Fibroblast of skin of scalp (primary cell): ENCODE measurements at places on chromosomes 5 and 9.

DNA sequence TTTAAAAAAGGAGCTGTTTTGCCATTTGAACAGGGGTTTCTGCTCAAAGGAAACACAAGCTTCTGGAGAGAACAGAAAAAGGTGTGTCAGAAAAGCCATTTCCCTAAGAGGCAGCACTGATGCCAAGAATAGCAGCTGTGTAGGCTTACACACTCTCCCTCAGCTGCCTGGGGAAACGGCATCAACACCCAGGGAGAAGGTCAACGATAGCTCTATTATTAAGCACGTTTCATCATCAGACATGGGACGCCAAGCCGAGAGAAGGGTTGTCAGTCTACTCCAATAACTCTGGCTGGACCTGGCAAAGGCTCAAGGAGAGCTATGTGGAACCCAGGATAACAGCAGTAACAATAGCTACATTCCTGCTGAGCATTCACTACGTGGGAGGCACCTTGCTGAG, 314.2 kb downstream of the CDK5RAP2 start:
- no peak for DNase-seq

DNA sequence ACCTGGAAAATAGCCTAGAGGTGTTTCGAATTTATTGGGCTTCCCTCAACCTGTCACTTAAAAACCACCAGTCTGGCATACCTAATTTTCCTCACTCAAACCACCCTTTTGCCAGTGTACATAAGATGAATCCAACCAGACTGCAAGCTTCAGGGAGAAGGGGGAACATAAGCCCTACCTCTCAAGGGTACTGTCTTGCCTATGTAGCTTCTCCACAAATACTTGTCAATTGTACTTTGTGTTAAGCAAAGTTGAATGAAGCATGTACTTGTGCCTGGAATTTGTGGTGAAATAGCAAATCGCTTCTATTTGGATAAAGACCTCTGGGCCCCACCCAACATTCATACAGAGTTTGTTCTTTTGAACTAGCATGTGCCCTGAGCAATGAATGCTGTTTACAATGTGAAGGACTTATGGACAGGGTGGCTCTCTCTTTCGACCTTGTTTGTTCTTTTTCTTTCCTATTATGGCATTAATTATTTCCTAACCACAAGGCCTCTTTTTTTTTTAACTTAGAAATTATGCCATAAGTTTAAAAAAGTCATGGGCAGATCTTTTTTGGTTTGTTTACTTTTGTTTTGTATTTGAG, 580.2 kb downstream of the EBF1 start:
- no peak for DNase-seq

DNA sequence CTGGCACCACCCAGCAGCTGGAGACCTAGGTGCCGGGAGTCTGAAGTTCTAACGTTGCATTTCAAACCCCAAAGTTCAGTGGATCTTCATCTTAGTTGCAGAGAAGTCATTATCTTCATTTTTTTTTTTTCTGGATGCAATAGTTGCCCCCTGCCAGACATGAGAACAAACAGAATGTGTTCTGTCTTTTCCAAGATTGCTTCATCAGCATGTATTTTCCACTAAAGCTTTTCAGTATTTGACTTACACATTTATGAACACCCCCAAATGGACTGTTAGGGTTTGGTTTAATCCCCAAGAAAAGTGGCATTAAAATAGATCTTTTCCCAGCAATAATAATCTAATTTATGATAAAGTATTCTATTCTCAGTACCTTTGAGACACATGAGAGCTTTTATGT, 135.2 kb upstream of the OSMR start:
- no peak for DNase-seq

DNA sequence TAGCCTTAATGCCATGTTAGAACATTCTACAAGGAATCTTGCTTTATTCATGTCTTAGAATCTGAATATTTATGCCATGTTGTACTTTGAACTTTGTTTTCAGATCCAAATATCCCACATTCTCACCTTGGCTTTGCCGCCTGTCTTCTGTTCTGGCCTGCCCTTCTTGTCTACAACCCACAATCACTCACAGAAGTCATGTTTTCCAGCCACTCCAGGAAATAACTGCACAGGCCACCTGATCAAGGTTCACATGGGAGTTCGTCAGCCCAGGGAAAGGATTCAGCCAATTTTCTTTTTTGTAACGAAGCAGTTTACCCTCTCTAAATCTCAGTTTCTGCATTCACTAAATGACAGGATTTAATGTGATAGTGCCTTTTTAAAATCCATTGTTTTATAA, 70.5 kb downstream of the JAKMIP2 start:
- no peak for DNase-seq

DNA sequence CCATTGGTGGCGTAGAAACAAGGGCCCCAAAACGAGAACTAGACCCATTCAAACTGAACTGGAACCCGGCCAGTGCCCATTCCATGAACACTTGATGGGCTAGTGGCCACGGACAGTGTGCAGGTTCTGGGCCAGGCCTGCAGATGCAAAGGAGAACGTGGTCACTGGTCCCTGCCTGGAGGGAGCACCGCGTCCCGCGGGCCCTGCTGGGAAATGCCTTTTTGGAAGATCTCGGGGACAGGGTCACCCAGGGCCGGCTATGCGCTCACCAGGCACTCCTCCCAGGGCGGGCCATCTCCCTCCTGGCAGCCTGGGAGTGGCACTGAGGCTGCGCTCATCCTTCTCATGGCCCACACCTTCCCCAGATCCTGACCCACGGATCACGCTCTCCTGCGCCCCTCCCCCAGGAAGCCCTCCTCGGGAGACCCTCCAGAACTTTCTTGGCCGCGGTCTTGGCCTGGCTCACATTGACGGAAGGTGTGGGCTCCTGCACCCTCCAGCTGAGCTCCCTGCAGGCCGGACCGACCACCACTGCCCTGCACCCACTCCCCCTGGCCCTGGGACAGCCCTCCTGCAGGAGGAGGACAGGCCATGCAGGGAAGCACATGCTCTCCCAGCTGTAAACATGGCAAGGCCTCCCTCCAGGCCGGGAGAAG, 2.8 kb upstream of the DIPK1B start:
- DNase-seq: no peak

DNA sequence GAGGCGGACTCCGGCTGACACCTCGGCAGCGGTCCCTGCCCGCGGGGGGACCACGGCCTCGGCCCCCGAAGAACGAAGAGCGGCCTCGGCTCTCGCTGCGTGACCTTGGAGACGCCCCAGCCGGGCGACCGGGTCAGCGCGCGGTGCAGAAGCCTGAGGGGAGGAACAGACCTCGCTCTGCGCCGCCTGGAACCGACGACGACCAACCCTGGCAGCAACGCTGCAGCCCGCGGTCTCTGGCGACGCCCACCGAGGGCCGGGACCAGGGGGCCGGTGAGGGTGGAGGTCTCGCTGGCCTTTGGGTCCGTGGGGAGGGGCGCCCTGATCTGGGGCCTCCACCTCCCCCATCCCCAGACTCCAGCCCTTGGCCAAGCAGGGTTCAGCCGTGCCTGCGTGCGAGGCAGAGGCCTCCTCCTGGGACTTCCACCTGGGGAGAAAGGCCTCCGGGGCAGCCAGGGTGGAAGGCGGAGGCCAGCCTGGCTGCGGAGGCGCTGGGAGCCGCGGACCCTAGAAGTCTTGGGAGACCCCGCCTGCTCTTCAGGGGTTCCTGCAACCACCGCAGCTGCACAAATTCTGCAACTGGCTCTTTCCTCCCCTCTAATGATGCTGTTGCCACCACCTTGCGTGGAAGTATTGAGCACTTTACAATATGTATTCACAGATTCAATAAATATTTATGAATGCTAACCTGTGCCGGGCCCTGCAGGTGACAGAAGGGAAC, 44.3 kb upstream of the SLC12A7 start:
- no peak for DNase-seq

- DNase-seq: peak; percentile 99
These were observed 87.8 kb downstream of the RAI14 start for GRCh38 chr5:34743878-34744277.

GRCh38 chr9:116987721-116988485, 300.8 kb downstream of the TRIM32 start:
- peak; percentile 17 for DNase-seq

DNA sequence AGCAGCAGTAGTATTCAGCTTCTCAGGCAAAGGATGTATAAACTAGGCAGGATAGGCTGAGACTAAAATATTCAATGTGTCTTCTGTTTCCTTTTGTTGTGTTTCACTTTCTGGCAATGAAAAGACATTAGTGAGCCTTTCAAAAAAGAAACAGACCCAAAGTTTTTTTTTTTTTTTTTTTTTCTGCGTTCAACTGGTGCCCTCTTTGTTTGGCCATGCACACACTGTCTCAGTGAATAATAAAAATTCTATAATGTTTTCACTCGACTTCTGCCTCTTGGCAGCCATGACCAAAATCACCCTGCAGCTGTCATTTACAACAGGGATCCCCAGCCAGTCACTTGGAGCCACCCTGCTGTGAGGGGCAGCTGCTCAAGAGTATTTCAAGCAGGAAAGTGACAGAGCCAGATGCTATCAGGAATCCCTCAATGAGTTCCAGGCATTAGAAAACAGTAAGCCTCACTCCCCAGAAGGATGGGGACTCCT, 44.0 kb upstream of the MAN2A1 start:
- peak; percentile 4 for DNase-seq

GRCh38 chr5:66299463-66299862, 155.4 kb downstream of the SREK1 start:
- DNase-seq: no peak

DNA sequence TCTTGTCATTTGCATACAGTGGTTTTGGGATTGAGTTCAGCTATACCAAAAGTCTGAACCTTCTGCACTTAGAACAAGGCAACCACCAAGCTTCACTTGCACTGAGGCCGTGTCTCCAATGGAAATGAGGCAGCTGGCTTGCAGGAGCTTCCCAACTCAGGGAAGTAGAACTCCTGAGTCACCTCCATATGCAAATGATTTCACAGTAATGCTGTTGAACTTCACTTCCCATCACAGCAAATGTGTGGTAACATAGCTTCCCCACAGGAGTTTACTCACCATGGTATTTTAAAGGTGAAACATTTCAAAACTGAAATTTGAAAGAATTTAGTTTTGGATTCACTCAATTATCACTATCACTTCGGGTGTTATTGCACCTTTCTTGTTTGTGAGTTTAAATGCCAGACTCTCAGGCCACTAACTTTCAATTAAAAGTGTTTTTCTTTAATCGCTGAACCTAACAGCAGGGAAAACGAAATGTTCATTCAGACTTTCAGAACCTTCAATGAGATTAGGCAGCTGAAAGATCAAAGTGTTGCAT, 9.0 kb downstream of the CD274 start:
- DNase-seq: no peak

GRCh38 chr5:1140818-1141189, 28.9 kb upstream of the SLC12A7 start:
- no peak for DNase-seq

GRCh38 chr5:67133776-67134175, 62.8 kb downstream of the CD180 start:
- DNase-seq: no peak

GRCh38 chr5:56024810-56025150, 30.0 kb upstream of the IL6ST start:
- no peak for DNase-seq

- no peak for DNase-seq
These were observed 182.0 kb downstream of the CCDC192 start for GRCh38 chr5:127885176-127885575.

- no peak for DNase-seq
These were observed 493.2 kb downstream of the BNC2 start for GRCh38 chr9:16377311-16377710.

GRCh38 chr9:134290603-134291451, 35.4 kb upstream of the RXRA start:
- no peak for DNase-seq

DNA sequence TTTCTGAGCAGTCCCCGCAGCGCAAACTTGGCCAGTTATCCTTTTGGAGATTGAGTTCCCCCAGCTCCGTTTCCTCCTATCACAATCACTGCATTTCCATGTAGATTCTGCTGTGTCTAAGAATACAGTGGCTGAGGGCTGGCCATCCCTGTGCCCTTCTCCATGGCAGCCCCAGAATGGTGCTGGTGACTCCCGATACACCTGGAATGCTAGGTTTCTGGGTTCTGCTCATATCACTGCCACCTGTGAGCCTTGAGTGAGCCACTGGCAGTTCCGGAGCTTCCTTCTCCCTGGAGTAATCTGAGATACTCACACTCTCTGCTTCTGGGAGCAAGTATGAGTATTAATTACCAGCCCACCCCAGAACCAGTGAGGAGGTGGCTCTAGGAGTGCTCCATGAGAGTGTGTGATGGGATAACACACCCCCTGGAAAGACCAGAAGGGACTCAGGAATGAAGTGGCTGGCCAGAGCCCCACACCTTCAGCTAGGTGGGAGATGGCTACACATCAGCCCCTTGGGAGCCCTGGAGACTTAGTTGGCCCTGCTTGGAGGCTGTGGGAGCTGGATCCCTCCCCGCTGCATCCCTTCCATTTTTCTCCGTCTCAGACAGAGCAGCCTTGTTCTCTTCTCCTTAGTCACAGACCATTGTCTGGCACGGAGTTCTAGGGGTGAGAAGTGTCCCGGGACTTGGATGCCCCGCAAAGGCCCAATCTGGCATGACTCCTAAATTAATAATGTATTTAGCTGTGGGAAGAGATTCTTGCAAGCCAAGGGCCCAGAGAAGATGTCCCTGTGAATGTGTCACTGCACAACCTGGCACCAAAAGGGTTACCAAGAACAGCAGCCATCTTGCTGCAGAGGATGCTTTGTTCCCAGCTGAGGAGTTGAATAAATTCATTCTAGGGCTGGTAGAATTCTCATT, 4.9 kb downstream of the PCDHGC5 start:
- peak; percentile 86 for DNase-seq

- DNase-seq: no peak
These were observed 281.1 kb upstream of the MAP3K1 start for GRCh38 chr5:56534102-56534829.

GRCh38 chr9:33379666-33380389, 22.5 kb downstream of the AQP7 start:
- no peak for DNase-seq

GRCh38 chr9:12853051-12853450, 78.2 kb downstream of the LURAP1L start:
- peak; percentile 45 for DNase-seq

- DNase-seq: no peak
These were observed 12.8 kb downstream of the SLCO4C1 start for GRCh38 chr5:102283102-102283797.

DNA sequence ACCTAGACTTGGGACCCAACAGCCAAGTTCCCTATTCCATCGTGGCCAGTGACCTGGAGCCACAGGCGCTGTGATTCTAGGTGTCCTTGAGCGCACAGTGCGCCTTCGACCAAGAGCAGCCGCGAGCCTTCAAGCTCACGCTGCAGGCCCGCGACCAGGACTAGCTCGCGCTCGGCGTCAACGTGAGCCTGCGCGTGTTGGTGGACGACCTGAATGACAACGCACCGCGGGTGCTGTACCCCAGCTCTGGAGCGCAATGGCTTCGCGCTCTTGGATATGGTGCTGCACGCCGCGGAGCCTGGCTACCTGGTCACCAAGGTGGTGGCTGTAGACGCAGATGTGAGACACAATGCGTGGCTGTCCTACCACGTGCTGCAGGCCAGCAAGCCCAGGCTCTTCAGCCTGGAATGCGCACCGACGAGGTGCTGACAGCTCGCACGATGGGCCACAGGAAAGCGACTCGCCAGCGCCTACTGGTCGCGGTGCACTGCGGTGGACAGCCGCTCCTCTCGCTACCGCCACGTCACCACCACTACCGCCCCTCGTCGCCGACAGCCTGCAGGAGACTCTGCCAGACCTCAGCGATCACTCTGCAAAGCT, 11.4 kb downstream of the PCDHGA12 start:
- DNase-seq: no peak
